ENCODE measurements at places on chromosomes 7 and 10.

GRCh38 chr10:83965473-83965872 lies 173.8 kb upstream of the GHITM start:
- DNase-seq, result no peak

GRCh38 chr10:22736134-22736533 lies 21.8 kb upstream of the PIP4K2A start:
- no peak for DNase-seq

- DNase-seq, result no peak
These were observed 74.3 kb upstream of the GNAI1 start for GRCh38 chr7:80060218-80060806.

DNA sequence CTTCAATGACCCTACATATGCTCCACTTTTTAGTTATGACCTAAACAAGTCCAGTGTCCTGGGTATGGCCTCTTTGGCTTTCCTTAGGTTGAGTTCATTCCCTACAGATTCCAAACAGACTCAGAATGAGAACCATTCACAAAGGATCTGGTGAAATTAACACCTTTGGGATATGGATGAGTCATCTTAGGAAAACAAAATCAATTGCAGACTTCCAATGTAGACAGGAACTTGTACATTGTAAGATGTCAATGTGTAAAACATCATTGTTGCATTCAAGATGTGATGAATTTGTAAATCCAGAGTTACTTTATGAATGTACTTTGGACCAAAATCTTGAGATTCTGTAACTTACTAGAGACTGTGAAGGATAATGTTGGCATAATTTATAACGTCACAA lies 43.4 kb upstream of the HECTD2 start:
- no peak for DNase-seq

GRCh38 chr10:62769574-62770242 lies 34.8 kb upstream of the ADO start:
- DNase-seq, result no peak

DNA sequence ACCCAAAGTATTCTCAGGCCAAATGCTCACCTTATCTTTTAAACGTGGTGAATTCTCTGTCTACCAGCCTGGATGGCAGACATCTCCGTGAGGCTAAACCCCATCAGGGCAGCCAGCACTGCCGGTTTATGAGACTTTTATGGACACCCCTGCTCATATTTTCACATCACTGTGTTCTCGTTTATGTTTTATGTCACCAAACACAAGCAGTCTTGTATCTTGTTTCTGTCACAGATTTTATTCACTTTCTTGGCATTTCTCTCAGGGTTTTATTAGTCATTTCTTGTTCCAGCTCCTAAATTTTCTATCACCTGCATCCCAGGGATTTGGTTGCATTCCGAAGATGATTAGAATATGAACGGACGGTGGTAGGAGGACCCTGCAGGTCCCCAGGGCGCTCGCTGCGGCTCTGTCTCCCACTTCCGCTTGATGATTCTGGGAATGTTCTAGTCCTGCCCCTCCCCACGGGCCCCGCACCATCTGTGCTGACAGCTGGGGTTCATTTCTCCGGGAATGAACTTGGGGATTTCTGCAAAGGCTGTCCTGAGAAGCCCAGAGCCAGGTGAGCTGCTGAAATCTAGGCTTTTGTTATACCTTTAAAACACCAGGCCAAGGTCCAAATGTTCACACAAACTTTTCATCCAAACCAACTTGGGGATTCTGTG lies 217.6 kb downstream of the GFRA1 start:
- no peak for DNase-seq

- no peak for DNase-seq
These were observed 27.8 kb downstream of the MKX start for GRCh38 chr10:27717861-27718260.

Data from stimulated activated CD8-positive, alpha-beta memory T cell treated with anti-CD3 and anti-CD28 coated beads, Interleukin-15, amount 100 ng/mL, for 48 hours (primary cell).